CD4-positive, alpha-beta T cell (primary cell): ENCODE measurements at places on chromosomes 6 and 20. TPM values are rescaled to one million over a fixed set of nuclear protein-coding genes. Genes with fewer than 3 reads are reported as not detected.

FGD2 gene
- total RNA-seq, result 1.2 TPM

MYT1 gene
- not detected for total RNA-seq

MYLK2 gene
- not detected for total RNA-seq

DST gene
- total RNA-seq, result 5.7 TPM

ULBP3 gene
- 0.44 TPM for total RNA-seq
